ENCODE measurements at places on chromosomes 13 and 19. TPM values are rescaled to one million over a fixed set of nuclear protein-coding genes. Genes with fewer than 3 reads are reported as not detected.

CEACAM8 gene
- total RNA-seq: not detected

TEX101 gene
- total RNA-seq: not detected

SIGLEC9 gene
- not detected for total RNA-seq

IGFL1 gene
- total RNA-seq: not detected

KCNN1 gene
- total RNA-seq: not detected

ZNF575 gene
- total RNA-seq: not detected

TRAPPC6A gene
- 9.6 TPM for total RNA-seq

SHFL gene
- 15.9 TPM for total RNA-seq

PRR36 gene
- total RNA-seq: not detected

THSD8 gene
- total RNA-seq: not detected

ZNF610 gene
- total RNA-seq: 1.4 TPM

ZNF99 gene
- total RNA-seq: not detected

SLC5A5 gene
- total RNA-seq: not detected

KHSRP gene
- 96.2 TPM for total RNA-seq

CRX gene
- total RNA-seq: not detected

DACH1 gene
- total RNA-seq: 4.5 TPM

CGB8 gene
- total RNA-seq: not detected

GSX1 gene
- not detected for total RNA-seq

TEX30 gene
- 34.2 TPM for total RNA-seq

SLC6A16 gene
- total RNA-seq: 0.15 TPM

CD209 gene
- total RNA-seq: not detected

IGFL2 gene
- not detected for total RNA-seq

ZNF264 gene
- 37.1 TPM for total RNA-seq

FCHO1 gene
- total RNA-seq: 0.65 TPM

HPN gene
- total RNA-seq: not detected

ZNF470 gene
- total RNA-seq: 2.3 TPM

ZNF497 gene
- 1.4 TPM for total RNA-seq

ZNF700 gene
- total RNA-seq: 6.8 TPM

MUC16 gene
- total RNA-seq: not detected

GIPR gene
- total RNA-seq: 0.15 TPM

SPACA4 gene
- total RNA-seq: not detected

SYT3 gene
- under 0.01 TPM for total RNA-seq

KCNJ14 gene
- 0.30 TPM for total RNA-seq

OXGR1 gene
- total RNA-seq: not detected

RFX2 gene
- total RNA-seq: 4.2 TPM

SIGLEC11 gene
- not detected for total RNA-seq

SHISA7 gene
- total RNA-seq: not detected

B3GNT3 gene
- total RNA-seq: not detected

CAPS gene
- 2.0 TPM for total RNA-seq

Data from epithelial cell of umbilical artery (primary cell).